ENCODE measurements at places on chromosomes 3 and 15.

- no peak for DNase-seq
Measured at GRCh38 chr3:13324835-13325501, 95.2 kb downstream of the NUP210 start.

GRCh38 chr3:8856721-8857120 is 87.3 kb upstream of the OXTR start:
- no peak for DNase-seq

GRCh38 chr15:64629063-64629462 is 146.3 kb downstream of the RBPMS2 start:
- no peak for DNase-seq

DNA sequence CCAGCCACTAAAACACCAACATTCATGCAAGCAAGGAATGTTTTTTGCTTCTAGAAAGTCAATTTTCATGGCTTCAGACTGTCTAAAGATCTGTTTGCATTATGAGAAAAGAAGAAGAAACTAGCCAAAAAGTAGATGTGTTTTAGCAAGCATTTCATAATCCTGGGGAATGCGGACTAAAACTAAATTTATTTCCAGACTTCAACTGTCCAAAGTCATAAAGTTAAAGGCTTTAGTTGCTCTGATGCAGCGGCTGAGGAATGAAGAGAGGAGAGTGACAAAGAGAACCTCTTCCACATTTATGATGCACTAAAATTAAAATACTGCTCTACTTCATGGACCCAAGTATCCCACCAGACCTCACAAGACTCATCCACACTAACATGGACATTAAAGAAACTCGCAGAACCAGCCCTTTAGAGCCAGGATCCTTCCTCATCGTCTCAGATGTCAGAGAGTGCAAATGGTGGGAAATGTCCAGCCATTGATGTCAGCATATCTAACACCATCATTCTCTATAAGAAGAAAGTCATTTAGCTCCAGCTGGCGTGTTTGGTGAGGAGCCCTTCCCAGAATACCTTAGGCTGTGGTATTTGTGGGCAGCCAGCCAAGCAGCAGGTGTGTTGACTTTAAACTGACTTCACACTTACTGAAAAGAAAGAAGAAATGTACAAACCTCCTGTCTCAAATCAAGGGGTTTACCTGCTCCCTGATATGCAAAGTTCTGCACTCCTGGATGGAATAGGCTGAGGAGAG is 17.4 kb downstream of the FYCO1 start:
- DNase-seq: no peak

DNA sequence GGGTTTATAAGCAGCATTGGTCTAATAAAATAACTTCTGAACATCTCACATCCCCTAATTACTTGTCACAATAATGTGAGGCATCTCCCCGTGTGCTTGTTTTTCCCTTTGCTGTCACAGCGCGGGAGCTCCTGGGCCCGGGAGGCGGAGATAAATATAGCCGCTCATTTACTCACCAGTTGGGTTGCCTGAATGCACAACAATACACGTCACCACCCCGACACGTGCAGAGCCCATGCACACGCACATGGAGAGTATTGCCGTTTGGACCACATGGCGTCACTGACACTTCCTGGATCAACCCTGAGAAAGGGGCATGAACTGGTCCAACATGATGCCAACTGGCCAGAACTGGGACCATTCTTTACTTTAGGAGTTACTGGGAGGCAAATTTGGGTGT is 76.2 kb downstream of the MRPL46 start:
- DNase-seq: no peak

- DNase-seq: no peak
Measured at GRCh38 chr3:10090179-10090578, 17.9 kb downstream of the FANCD2OS start.

DNA sequence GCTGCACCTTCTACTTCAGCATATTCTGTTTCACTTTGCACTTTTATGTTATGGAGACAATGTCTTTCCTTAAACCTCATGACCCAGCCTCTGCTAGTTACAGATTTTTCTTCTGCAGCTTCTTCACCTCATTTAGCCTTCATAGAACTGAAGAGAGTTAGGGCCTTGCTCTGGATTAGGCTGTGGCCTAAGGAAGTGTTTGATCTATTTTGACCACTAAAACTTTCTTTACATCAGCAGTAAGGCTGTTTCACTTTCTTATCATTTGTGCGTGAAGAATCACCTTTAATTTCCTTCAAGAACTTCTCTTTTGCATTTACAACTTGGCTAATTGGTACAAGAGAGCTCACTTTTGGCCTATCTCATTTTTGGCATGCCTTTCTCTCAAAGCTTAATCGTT is 40.9 kb downstream of the PHLDB2 start:
- no peak for DNase-seq

DNA sequence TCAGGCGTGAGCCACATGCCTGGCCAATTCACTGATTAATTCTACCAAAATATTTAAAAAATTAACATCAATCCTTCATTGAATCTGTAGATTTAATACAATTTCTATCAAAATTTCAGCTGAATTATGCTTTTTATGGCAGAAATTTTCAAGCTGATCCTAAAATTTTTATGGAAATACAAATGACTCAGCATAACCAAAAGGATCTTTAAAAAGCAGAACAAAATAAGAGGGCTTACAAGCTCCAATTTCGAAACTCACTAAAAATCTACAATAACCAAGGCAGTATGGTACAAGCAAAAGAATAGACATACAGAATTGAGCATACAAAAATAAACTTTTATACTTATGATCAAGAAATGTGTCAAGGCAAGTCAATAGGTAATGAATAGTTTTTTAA is 180.4 kb upstream of the CTNNB1 start:
- DNase-seq: no peak

DNA sequence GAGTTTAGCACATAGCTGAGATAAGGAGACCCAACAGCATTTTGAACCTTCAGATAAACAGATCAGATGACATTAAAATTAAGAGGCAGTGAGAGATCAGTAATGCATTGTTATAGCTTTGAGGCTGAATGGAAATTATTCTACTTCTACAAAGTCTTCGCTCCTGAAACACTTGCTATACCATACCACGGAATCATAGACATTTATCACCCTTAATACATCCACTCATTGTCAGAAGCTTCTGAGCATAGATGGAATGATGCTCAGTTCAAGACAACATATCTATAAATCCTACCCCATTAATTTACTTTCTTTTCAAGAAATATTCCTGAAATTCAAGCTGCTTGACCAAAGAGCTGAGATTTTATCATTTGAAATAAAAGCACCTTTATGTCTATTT is 266.7 kb downstream of the C3orf38 start:
- DNase-seq: no peak

DNA sequence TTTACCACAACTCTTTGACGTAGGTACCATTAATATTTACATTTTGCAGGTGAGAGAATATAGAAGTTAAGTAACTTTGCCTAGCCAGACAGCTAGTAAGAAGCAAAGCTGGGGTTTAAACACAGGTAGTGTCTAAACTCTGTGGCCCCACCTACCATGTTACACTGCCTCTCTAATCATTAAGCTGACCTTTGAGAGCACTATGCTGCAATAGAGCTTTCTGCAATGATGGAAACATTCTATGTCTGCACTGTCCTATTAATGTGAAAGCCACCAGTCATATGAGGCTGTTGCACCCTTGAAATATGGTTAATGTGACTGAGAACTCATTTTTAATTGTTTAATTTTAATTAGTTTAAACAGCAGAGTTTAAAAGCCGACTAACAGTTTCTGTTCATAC is 6.3 kb upstream of the RARB start:
- no peak for DNase-seq

Measured in D341Med (cell line).